ENCODE measurements at places on chromosomes 3 and 15. TPM values are rescaled to one million over a fixed set of nuclear protein-coding genes. Genes with fewer than 3 reads are reported as not detected.

GRCh38 chr3:46538803-46539442, 27.2 kb downstream of the LRRC2 start:
- no peaks in the 10 kb centered on the region for H3K27me3 ChIP-seq
- 0 out of 2 replicates have a peak, but pooled peaks cover 5% of the 10 kb centered on the region for H3K36me3 ChIP-seq
- H3K4me3 ChIP-seq = no peak overlapping the region

DNA sequence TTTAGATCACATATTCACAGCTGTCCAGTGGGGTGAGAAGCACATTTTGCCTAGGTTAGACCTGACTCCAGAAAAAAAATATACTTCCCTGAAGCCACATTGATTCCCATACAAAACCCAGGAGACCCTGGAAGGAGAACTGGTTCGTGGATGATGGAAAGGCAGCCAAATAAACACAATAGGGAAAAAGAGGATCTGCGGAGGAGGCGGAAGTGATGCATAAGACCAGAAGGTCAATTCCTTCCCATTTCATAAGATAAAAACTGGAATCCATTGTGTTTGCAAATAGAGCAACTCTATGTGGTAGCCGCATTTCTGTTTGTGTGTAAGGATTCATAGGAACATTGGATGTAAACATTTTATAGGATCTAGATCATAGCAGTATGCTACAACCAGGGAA, 781.9 kb upstream of the GRM7 start:
- DNase-seq = no peak
- H3K27me3 ChIP-seq = no peaks in the 10 kb centered on the region
- H3K36me3 ChIP-seq = 0 out of 2 replicates have a peak, but pooled peaks cover 3% of the 10 kb centered on the region
- H3K4me3 ChIP-seq = no peak overlapping the region

DNA sequence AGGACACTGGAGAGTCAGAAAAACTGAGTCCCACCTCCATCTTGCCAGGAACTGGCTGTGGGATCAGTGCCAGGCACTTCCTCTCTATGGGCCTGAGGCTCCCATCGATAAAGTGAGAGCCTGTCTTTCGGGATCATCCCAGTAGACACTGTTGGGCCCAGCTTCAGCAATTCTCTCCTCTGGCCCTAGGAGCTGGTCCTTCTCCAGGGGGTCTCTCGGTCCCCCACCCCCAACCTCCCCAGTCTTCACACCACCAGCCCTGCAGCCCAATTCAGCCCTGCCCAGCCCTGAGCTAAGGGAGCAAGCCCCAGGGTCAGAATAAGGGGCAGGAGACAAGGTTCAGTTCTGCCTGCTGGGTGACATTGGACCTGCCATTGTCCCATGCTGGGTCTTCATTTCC, 4.5 kb upstream of the LCTL start:
- DNase-seq = no peak
- H3K4me1 ChIP-seq = peaks cover 13% of the 10 kb centered on the region
- H3K27ac ChIP-seq = no peak overlapping the region
- H3K36me3 ChIP-seq = no peaks in the 10 kb centered on the region
- H3K4me3 ChIP-seq = no peak overlapping the region

GRCh38 chr3:40278791-40279190, 30.7 kb upstream of the EIF1B start:
- H3K4me1 ChIP-seq = no peaks in the 10 kb centered on the region
- DNase-seq = no peak
- no peak overlapping the region for H3K4me3 ChIP-seq
- no peaks in the 10 kb centered on the region for H3K27me3 ChIP-seq

GRCh38 chr3:74329096-74329495, 285.4 kb downstream of the CNTN3 start:
- H3K27ac ChIP-seq = no peak overlapping the region
- H3K4me1 ChIP-seq = no peaks in the 10 kb centered on the region
- no peaks in the 10 kb centered on the region for H3K36me3 ChIP-seq

The FBXO40 gene
- 0.23 TPM for total RNA-seq

Data from GM23338 (cell line).